ENCODE measurements at places on chromosomes 1 and 21.

GRCh38 chr1:204692325-204692840, 6.8 kb upstream of the LRRN2 start:
- DNase-seq: no peak

DNA sequence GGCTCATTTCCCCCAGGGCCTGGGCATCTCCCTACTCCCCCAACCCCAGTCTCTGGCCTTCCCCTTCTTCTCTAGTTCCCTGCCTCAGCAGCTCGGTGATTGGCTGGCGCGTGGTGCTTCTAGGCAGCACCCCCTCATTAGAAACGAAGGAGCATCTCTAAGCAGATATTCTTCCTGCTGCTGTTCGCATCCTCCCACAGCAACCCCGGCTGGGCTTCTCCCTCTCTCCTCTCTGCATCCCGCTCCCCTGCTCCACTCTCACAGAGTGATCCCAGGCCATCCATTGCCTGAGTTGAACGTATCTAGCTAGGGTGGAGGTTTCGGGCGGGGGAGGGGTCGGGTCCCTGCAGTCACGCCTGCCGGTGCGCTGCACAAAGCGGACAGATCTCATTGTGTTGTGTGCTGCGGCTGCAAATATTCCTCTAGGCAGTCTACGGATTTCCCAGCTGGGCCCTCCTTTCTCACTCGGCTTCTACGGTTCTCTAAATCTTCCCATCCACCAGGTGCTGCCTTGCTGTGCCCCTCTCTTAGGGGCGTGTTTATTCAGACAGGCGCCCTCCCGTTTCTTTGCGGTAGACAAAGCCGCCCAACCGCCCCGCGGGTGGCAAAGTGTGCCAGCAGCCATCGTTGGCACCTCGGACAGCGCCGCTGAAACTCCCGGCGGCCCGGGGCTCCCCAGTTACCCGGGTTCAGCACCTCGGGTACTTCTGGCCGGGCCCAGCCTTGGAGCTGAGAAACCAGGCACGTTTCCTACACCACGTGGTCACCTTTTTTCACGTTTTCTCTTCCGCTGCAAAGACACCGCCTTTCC, 2.2 kb downstream of the CACNA1E start:
- DNase-seq: no peak

DNA sequence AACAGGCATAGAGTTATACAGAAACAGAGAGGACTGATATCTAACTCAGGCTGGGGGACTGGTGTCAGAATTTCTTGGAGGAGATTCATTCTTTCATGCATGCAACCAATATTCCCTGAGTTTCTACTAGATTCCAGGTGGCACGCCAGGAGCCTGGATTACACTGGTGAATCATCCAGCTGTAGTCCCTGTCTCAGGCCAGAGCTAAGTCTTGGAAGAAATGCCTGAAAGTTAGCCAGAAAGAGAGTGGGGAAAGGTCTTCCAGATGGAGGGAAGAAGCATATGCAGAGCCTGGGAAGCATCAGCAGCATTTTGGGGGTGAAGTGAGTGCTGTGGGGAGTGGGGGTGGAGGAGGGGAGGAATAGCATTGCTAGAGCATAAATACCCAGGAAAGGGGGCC, 239.1 kb downstream of the OMA1 start:
- DNase-seq: no peak

DNA sequence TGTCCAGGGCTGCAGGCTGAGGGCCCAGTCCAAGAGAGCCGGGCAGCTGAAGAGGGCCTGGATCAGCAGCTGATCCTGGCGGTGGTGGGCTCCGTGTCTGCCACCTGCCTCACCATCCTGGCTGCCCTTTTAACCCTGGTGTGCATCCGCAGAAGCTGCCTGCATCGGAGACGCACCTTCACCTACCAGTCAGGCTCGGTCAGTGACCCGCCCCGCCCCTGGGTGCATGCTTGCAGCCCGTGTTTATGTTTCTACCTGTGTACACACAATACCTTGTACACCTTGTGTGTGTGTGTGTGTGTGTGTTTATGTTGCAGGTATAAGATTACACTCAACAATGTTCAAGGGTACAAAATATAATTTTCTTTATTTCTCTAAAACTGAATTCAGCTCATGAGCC, 13.0 kb downstream of the TIE1 start:
- DNase-seq: no peak

GRCh38 chr1:67077593-67077992, 23.6 kb upstream of the SLC35D1 start:
- DNase-seq: no peak
